ENCODE measurements at places on chromosomes 12 and 14. TPM values are rescaled to one million over a fixed set of nuclear protein-coding genes. Genes with fewer than 3 reads are reported as not detected.

TSPAN19 gene
- polyA plus RNA-seq = 4.8 TPM

PKP2 gene
- polyA plus RNA-seq = 4.0 TPM

GYS2 gene
- 0.14 TPM for polyA plus RNA-seq

PLCZ1 gene
- not detected for polyA plus RNA-seq

TAS2R31 gene
- 4.0 TPM for polyA plus RNA-seq

CDK17 gene
- polyA plus RNA-seq = 119 TPM

SERPINA10 gene
- not detected for polyA plus RNA-seq

PRR13 gene
- 11.2 TPM for polyA plus RNA-seq

RAPGEF3 gene
- polyA plus RNA-seq = 1.5 TPM

FKBP3 gene
- polyA plus RNA-seq = 189 TPM

TBX3 gene
- polyA plus RNA-seq = not detected

KCNC2 gene
- polyA plus RNA-seq = 7.4 TPM

NPFF gene
- polyA plus RNA-seq = not detected

EDDM3A gene
- not detected for polyA plus RNA-seq

NINJ2 gene
- not detected for polyA plus RNA-seq

OTX2 gene
- 3.2 TPM for polyA plus RNA-seq

WIF1 gene
- 0.77 TPM for polyA plus RNA-seq

CIDEB gene
- not detected for polyA plus RNA-seq

ACAD10 gene
- 25.7 TPM for polyA plus RNA-seq

DDX23 gene
- 96.5 TPM for polyA plus RNA-seq

SLC41A2 gene
- 26.1 TPM for polyA plus RNA-seq

CCDC77 gene
- 42.9 TPM for polyA plus RNA-seq

RIPK3 gene
- polyA plus RNA-seq = not detected

E2F7 gene
- 0.48 TPM for polyA plus RNA-seq

TBX5 gene
- polyA plus RNA-seq = not detected

ACIN1 gene
- polyA plus RNA-seq = 143 TPM

BCL7A gene
- 65.6 TPM for polyA plus RNA-seq

FGF23 gene
- polyA plus RNA-seq = not detected

C12orf56 gene
- 0.06 TPM for polyA plus RNA-seq

B4GALNT3 gene
- 6.7 TPM for polyA plus RNA-seq

ASCL1 gene
- polyA plus RNA-seq = 5.0 TPM

TC2N gene
- polyA plus RNA-seq = 0.54 TPM

KLRD1 gene
- polyA plus RNA-seq = 0.52 TPM

MUCL1 gene
- not detected for polyA plus RNA-seq

ACRBP gene
- 4.7 TPM for polyA plus RNA-seq

CLEC12A gene
- not detected for polyA plus RNA-seq

TAS2R20 gene
- polyA plus RNA-seq = 1.9 TPM

NKX2-1 gene
- polyA plus RNA-seq = 1.5 TPM

POTEM gene
- not detected for polyA plus RNA-seq

MIPOL1 gene
- 3.2 TPM for polyA plus RNA-seq

AMDHD1 gene
- polyA plus RNA-seq = 0.20 TPM

CCDC175 gene
- not detected for polyA plus RNA-seq

All from neural cell (in vitro differentiated cells).